ENCODE measurements at places on chromosomes 3 and 15.

DNA sequence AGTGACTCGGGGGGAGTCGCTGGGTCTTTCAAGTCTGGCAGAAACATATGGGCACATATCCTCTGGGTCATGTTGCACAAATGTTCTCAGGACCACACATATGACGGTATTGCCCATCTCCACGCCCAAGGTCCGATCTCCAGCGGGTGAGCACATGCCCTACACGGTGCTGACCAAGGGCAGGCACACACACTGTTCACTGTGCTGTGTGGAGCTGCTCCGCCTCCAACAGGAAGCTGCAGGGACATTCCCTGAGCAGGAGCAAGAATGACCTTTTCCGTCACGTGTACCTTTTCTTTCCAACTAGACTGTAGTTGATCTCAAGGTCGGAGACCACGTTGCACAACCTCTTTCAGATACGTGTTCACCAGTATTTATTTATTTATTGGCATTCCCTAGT is 41.7 kb upstream of the B3GNT5 start:
- no peak for DNase-seq

GRCh38 chr3:186997473-186997939 is 67.2 kb downstream of the ST6GAL1 start:
- no peak for DNase-seq

DNA sequence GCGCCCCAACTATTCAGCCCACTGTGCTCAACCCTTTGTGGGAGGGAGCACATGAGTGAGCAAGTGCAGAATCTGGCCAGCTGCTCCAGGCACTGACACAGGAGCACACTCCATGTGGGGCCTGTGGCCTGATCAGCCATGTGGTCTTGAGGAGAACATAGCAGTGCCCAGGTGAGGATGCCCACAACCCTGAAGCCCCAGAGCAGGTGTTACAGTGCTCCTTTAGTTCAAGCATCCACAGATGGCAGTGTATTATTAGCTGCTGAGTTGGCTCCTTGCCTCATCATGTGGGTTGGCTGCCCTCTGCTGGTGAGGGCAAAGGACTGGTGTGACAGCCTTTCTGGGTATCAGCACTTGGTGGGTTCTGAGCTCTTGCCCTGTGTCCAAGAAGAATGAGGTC is 1588.2 kb downstream of the SI start:
- no peak for DNase-seq

GRCh38 chr15:81304226-81304625 is 19.7 kb downstream of the STARD5 start:
- no peak for DNase-seq

- no peak for DNase-seq
Measured at GRCh38 chr15:80507638-80508316, 103.6 kb downstream of the ARNT2 start.

- DNase-seq = no peak
Measured at GRCh38 chr3:50275996-50276761, 2.7 kb upstream of the LSMEM2 start.

- DNase-seq = no peak
Measured at GRCh38 chr3:17075907-17076306, 191.2 kb downstream of the PLCL2 start.

- DNase-seq = no peak
Measured at GRCh38 chr15:41801185-41801584, 26.7 kb upstream of the JMJD7 start.

DNA sequence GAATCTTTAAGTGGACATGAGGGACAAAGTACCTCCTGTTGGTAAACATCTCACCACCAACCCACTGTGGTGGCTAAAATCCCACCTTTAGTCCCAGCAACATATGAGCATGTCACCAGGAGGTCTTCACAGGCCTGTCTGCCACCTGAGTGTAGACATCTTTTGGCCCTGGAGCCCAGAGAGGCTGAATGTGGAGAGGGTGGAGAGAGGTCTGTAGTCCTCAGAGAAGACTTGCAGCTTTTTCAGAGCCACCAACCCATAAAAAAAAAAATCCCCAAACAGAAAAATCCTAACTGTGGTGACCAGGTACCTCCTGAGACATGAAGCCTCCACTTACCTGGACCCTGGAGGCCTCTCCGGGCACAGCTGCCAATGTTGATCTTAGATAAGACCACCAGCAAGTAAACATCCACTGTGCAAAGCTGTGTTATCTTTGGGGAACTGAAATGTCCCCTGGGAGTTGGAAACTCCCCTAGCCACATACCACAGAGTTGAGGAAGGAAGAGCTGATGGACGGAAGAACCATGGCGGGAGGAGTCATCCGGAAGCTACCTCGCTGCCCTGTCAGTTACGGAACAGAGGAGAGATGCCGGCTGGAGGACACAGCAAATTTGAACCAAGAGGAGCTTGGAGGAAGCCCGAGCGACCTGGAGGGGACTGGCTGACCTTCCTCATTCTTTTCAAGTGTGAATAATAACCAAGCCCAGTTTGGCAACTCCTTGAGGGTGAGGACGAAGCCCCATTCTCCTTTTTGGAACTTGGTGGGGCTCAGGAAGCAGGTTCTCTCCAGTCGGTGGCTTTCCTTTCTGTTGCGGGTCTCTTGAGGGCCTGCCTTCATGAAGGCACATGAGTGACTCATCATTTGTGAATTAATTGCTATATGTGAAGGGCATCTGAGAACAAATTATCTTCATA is at the start of gene GHRL:
GHRL (minus strand) TSS at position 443 of the 915 bp plus-strand sequence. CDS start 2,767 bp downstream, outside the sequence.
- DNase-seq = peak; percentile 51

GRCh38 chr3:58361866-58362265 is 29.2 kb downstream of the PXK start:
- DNase-seq = no peak

DNA sequence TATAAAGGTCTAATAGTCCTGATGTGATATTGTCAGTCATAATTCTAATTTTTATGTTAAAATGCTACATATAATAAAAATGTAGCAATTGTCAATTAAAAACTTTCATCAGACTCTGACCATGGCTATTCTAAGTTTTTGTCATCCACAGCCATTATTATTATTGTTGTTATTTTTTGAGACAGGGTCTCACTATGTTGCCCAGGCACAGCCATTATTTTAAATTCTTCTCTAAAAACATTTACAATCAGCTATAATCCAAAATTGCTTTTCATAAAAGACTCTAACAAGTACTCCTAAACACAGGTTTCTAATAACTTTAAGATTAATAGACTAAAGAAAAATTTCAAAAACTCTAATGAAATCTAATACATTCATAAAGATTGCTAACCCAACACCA is 41.0 kb upstream of the SETD2 start:
- DNase-seq = no peak

DNA sequence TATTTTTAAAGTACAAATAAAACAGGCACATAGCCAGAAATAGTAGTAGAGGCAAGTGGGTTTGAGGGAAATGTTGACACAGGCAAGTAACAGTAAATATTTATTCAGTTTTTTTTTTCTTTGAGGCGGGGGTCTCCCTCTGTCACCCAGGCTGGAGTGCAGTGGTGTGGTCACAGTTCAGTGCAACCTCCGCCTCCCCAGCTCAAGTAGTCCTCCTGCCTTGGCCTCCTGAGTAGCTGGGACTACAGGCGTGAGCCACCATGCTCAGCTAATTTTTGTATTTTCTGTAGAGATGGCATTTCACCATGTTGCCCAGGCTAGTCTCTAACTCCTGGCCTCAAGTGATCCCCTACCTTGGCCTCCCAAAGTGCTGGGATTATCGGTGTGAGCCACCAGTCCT is 43.5 kb downstream of the PHLDB2 start:
- DNase-seq = no peak

DNA sequence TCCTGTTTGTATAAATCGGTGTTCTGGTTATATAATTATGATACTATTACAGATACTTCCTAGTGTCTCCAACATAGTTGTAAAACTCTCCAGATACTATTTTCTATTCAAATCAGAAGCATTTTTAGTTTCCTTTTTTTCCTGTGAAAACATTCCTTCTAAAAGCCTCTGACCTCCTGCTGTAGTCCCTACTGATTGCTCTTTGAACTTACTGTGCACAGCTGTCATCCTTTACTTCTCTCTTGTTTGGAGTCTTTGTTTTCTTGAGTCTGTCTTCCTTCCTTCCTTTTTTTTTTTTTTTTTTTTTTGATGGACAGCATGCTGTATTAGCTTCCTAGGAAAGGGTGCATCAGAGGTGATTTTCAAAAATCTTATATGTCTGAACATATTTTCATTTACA is 28.9 kb downstream of the NR2C2 start:
- no peak for DNase-seq

GRCh38 chr15:86231864-86232721 is 152.4 kb downstream of the AGBL1 start:
- peak; percentile 51 for DNase-seq

- no peak for DNase-seq
Measured at GRCh38 chr3:43747641-43748040, 56.9 kb downstream of the ABHD5 start.

- no peak for DNase-seq
Measured at GRCh38 chr3:160748231-160748630, 7.8 kb upstream of the PPM1L start.

DNA sequence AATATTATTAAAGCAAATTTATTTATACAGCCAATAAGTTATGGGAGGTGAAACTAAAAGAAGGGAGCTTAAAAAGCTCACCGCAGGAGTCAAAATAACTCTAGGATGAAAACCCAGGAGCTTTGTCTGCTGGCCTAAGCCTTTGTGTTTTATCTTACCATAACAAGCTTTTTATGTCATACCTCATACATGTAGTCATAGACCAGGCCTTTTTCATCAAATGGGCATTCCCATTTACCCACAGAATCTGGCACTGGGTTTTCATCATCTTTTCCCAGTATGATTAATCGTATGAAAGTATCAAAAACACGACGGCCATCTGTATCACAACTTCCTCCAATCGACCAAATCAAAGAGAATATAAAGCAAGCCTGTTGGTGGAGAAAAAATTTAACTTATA is 122.8 kb downstream of the DNAH12 start:
- no peak for DNase-seq
